Daoy (cell line): ENCODE measurements at places on chromosomes 11 and 22.

- DNase-seq, result no peak
These were observed 24.2 kb downstream of the EIF3F start for GRCh38 chr11:8011371-8011770.

- no peak for DNase-seq
These were observed 12.7 kb downstream of the LINC01488 start for GRCh38 chr11:69493931-69494821.

GRCh38 chr11:14578541-14578956 lies 58.4 kb upstream of the PSMA1 start:
- peak; percentile 24 for DNase-seq

DNA sequence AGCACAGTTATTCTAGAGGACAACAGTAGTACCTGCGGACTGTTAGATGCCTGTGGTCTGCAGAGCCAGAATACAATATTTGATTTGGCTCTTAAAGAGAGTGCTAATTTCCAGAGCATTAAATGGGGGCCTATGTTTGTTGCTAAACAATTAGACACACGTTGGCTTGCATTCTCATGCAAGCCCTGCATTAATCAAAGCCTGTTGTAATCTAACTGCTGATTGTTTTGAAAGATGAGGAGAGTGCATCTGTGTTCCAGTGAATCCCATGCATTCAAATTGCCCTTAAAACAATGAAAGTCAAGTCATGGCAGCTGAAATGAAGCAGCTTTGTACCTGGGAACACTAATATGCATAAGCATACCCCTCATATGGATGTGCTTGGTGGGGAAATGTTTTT lies 419.4 kb downstream of the DYNC2H1 start:
- no peak for DNase-seq

DNA sequence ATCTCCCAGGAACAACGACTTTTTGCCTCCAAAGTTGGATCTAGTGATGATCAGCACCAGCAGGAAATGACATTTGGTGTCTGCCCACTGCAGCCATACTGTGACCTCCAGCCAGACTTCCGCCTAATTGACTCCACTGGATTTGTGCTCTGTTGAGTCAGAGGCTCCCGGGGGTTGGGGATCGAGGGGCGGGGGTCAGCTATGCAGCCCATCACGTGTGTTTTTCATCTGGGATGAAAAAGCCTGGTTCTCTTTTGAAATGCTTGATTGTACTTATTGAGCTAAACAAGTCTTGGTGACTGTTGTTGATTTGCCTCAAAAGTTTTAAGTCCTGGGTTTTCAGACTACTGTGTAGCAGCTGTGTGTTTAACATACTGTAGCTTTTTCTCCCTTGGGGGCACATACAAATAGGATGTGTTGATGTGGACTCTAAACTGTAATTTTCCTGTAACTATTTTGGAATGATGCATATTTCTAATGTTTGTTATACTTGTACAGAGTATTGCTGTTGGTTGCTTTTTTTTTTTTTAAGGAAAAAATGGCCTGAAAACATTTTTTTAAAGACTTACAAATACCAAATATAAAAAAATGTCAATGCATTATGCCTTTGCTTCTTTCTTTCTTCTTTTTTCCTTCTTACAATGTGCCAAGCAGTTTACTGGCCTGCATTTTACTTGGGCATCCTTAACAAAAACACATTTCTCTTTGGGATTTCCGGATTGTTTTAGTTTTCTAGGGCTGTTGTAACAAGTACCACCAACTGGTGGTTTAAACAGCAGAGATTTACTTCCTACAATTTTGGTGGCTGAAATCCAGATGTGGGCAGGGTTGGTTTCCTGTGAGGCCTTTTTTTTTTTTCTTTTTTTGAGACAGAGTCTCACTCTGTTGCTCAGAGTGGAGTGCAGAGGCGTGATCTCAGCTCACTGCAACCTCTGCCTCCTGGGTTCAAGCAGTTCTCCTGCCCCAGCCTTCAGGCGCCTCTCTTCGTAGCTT lies 46.1 kb upstream of the OR4B1 start:
- DNase-seq, result peak; percentile 36

- no peak for DNase-seq
These were observed 33.8 kb downstream of the AMOTL1 start for GRCh38 chr11:94801866-94802460.

DNA sequence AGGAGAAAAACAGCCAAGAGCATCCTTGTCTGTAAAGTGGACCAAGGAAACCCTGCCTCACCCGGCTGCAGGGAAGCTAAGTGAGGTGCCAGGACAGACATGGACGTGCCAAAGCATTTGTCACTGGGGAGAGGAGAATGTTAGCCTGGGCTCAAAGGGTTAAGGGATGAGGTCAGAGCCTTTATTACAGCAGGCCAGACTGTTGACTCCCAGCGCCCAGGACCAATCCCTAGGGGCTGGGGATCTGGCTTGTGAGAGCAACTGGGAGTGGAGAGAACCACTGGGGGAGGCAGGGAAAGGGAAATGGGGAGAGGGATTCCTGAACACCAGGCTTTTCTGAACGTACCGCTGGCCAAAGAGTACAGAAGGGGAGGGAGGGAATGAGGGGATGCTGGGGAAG lies 2.6 kb downstream of the CHRM1 start:
- DNase-seq, result no peak

DNA sequence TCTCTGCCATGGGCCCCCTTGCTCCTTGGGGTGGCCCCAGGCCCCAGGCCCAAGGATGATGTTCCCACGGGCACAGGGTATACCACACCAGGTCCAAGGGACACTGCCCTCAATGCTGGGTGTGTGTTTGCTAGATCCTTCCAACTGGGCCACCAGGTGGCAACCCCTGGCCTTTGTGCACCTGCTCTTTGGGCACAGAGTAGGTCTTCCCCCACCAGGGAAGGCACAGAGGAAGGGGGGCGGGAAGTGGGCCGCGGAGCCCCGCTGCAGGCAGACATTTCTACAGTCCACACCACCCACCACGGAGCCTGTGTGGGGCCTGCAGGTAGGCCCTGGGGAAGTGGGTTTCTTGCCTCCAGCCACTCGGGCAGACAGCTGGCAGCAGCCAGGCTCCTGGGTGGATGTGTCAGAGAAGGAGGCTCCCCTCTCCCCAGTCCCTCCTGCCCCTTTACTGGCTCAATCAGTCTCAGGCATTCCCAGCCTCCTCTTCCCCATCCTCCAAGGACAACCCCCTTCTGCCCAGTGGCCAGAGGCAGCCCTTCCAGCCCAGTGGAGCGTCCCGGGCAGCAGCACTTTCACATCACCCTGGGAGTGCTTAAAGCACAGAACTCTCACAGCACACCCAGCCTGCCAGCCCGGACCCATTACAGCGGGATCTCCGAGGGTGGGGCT lies 21.6 kb downstream of the MAFF start:
- no peak for DNase-seq

- no peak for DNase-seq
These were observed 198.3 kb upstream of the B3GAT1 start for GRCh38 chr11:134610116-134610910.

GRCh38 chr11:18088966-18089365 lies 16.9 kb downstream of the SAAL1 start:
- no peak for DNase-seq

- peak; percentile 54 for DNase-seq
These were observed 705 bp downstream of the PTPRJ start for GRCh38 chr11:47980907-47981621.

- DNase-seq, result no peak
These were observed 38.4 kb upstream of the KLHL35 start for GRCh38 chr11:75471176-75471973.

- DNase-seq, result no peak
These were observed 25.0 kb upstream of the ARFGAP3 start for GRCh38 chr22:42881982-42882656.

DNA sequence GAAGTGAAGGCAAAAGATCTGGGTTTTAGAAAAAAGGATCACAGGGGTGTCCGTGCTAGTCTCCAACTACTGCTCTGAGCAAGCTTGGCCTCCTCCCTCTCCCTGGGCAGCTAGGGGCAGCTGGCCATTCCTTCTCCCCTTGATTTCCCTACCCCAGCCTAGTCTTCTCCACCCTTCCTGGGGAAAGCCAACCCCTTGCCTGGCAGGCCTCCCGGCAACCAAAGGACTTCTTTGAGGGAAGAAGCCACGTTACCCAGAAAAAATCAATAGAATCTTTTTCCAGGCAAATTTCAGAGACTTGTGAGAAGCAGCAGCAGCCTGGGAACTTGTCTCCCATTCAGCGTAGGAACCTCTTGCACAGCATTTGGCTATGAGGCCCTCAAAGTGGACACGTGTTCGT lies 91.5 kb downstream of the MIAT start:
- DNase-seq, result no peak

DNA sequence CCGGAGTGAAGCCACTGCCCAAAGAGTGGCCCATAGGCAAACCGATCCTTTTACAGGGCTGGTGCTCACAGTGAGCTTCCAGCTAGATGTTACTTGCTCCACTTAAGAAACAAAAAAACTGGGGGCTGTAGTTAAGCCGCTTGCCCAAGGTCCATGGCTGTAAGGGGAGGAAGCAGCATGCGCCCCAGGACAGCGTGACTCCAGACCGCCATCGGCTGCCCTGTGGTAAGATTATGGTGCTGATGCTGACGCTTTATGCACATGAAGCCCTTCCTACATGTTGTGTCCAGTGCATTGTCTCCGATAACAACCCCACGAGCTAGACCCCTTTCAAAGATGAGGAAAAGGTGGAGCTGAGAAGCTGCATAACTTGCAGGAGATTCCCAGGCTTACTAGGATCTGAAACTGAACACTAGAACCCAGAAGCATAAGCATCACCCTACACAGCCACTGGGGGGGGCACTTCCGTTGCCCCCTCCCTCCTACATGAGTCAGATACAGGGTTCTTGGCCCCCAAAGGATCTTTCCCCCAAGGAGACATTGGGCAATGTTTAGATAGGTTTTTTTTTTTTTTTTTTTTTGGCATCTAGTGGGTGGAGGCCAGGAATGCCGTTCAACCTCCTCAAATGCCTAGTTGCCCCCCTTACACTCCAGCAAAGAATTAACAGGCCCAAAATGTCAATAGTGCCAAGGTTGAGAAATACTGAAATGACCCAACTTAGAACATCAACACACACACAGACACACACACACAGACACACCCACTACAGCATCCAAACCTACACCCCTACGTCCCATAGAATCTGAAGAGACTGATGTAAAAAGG lies 53.9 kb downstream of the MN1 start:
- DNase-seq, result peak; percentile 20

DNA sequence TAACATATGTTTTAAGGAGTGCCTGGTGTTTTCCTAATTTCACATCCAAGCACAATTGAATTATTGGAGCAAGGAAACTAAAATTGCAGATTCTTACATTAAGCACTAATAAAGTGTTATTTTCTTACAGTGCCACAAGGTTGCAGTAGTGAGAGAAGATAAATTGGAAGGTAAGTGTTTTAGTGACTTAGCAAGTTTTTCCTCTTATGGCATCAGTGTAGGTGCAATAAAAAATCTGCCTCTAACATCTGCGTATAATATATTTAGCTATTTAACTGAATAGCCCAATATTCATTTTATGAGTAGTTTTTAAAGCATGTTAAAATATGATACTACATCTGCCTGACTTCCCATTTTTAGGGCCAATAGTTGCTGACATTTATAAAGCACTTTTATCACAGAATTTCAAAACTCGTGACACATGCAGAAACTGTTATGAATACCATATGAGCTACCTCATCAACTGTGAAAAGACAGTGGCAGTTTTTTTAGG lies 19.0 kb downstream of the POLD3 start:
- peak; percentile 19 for DNase-seq
